Astrocyte of the cerebellum (primary cell): ENCODE measurements at places on chromosomes 7 and 10.
A peak's percentile ranks its signal among the peaks of the same experiment; 100 is the strongest.

DNA sequence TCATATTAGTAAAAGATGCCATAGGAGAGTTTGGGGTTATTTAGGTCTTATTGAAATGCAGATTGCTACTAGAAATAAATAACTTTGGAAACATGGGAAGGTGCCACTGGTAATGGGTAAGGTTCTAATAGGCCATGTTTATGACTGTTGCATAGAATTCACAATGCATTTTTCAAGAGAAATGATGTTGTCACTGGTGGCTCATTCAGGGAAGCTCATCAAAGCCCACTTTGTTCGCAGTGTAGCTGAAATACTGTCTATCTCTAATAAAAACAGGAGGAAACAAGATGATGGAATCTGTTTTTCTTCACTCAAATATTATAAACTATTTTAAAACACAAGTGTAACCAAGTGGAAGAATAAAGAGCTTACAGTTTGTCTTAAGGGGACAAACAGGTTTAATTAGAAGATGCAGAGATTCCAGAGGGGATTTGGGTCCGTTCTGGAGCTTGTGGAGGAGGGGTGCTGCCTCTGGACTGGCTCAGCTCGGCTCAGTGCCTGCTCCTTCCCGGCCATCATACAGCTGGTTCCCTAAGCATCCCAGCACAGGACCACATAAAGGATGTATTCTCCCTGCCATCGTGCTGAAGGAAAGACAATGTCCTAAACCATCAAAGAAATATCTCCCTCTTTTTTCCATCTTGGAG lies 20.4 kb downstream of the OPALIN start:
- DNase-seq = no peak

GRCh38 chr7:33773053-33773452 lies 132.3 kb upstream of the BMPER start:
- peak; percentile 60 for DNase-seq

DNA sequence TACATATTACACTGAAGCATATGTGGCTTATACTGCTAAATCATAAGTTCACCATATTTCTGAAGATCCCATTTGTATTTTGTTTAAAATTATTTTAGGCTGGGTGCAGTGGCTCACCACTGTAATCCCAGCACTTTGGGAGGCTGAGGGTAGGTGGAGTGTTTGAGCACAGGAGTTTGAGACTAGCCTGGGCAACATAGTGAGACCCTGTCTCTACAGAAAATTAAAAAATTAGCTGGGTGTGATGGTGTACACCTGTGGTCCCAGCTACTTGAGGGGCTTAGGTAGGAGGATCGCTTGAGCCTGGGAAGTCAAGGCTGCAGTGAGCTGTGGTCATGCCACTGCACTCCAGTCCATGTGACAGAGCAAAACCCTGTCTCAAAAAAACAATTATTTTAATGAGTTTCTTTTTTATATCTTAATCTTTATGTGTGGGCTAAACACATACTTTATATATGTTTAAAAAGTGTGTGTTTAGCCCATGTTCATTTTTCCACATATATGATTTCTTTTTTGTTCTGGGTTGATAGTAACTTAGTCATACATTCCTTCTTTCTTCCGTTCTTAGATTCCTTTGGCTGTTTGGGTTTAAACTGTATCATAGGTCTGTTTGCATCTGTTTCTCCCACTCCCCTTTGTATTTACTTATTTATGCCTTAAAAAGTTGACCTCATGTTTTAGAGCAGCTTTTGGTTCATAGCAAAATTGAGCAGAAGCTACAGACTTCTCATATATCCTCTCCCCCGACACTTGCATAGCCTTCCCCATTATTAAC lies 33.5 kb downstream of the RSBN1L start:
- DNase-seq = no peak

DNA sequence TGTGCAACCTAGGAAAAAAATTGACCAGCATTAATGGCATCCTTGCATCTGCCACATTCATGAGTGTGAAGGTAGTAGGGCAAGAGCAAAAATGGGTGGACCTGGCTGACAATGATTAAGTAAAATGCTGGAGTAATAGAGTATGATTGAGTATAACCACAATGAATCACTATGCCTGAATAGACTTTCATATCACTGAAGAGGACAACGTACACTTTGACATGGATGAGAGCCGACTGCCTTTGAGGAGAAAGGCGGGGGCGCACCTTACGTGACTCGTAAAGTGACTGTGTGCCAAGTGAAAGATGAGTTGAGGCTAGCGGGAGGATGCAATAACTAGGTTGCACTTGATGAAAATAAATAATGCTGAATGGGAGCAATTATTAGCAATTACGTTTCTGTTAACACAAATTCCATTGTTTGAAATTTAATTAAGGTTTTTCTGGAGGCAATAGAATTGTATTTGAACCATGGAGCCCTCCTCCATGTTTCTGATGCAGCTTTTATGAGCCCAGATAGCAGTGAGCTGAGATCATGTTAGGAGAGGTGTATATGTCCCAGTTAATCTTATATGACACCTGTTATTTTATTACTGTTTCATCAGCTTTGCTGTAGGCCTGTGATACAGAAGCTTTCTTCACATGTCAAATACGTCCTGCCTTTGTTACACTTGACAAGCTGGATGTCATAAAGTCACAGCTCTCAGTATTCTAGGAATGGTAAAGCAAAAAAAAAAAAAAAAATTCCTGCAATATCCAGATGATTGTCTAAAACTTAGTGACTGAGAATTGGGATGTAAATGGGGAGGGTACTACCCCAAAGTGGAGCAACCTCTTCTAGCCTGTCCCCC lies 596.5 kb downstream of the NXPH1 start:
- DNase-seq = no peak

- DNase-seq = no peak
Measured at GRCh38 chr7:47685712-47686376, 103.9 kb upstream of the TNS3 start.

DNA sequence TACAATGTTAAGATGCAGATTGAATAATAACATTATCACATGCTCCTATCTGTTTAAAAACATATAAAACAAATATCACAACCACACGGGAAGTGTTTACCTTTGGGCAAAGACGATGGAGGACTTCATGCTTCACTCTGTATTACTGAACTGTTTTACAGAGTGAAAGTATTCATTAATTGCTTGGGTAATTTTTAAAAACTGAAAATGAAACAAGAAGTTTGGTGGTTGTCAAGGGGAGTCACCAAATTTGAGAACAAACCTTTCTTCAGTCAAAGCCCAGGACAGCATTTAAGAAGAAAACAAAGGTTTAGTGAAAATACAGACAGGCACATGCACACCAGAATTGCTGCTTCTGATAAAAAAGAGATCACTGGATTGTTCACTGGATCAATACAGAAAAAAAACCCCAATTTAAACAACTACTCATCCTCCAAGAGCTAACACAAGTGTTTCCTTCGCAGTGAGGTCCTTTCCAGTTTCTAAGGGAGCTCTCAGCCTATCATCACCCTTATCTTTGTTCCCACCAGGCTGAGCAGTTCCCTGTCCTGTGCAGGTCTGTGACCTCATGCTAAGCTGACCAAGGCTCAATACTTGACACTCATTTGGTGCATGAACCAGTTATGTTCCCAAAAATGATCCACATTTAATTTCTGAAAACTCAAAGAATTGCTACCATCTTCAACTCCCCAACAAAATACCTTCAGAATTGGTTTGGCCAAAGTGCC lies 8.8 kb downstream of the PARP12 start:
- no peak for DNase-seq

- no peak for DNase-seq
Measured at GRCh38 chr7:100156331-100157068, 2.0 kb downstream of the TRAPPC14 start.

DNA sequence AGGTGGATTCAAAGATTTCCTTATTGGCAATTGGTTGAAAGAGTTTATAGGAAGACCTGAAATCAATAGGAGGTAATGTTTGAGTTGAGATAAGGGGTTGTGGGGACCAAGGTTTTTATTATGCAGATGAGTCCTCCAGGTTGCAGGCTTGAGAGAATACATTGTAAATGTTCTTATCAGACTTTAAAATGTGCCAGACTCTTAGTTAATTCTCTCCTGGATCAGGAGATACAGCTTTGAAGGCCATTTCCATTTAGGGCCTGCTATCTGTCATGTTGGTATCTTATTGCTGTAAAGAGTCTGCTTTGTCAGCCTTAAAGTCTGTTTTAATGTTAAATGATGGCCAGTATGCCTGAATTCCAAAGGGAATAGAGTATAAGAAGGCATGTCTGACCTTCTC lies 61.8 kb upstream of the CALCR start:
- DNase-seq = no peak
